Small intestine (tissue), 16 donors: ENCODE measurements at places on chromosomes 13 and 19. TPM values are rescaled to one million over a fixed set of nuclear protein-coding genes. Genes with fewer than 3 reads are reported as not detected.

Gene ZNF331
- 2.2 TPM for polyA plus RNA-seq

Gene CEACAM7
- polyA plus RNA-seq, result not detected

Gene AMER2
- polyA plus RNA-seq, result 0.03 TPM

Gene ZNF304
- 2.8 TPM for polyA plus RNA-seq

- H3K27me3 ChIP-seq, result peaks cover 80% of the 10 kb centered on the region
- no peak overlapping the region for H3K4me3 ChIP-seq
- H3K4me1 ChIP-seq, result no peaks in the 10 kb centered on the region
- H3K36me3 ChIP-seq, result no peaks in the 10 kb centered on the region
These were observed 3.6 kb downstream of the GPR4 start for GRCh38 chr19:45598267-45599001.

GRCh38 chr19:10631874-10632273, 6.5 kb downstream of the SLC44A2 start:
- H3K4me1 ChIP-seq, result no peaks in the 10 kb centered on the region
- no peak overlapping the region for H3K4me3 ChIP-seq
- no peak for DNase-seq

DNA sequence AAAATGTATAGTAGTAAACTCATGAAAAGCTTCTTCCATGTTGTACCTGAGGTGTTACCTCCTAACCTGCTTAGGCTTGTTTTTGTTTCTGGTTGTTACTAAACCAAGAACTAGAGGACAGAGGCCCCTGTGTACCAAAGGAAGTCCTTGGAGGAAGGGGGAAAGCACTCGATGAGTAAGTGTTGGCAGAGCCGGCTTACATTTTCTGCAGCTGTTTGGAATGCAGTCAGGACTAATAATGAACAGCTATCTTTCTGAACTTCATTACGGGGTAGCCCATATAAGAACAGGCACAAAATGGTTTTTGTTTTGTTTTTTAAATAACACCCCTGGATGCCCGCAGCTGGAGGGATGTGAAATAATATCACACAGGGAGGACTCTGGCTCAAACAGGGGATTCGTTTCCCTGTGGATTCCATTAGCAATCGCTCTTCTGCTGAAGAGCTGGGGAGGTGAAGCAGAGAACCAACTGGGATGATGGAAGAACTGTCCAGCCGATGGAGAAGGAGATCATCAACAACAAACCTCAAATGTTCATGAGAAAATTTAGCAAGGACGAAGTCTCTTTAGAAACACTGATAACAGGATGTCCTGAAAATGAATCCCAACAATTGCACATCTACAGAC, 214.2 kb upstream of the MAB21L1 start:
- no peaks in the 10 kb centered on the region for H3K36me3 ChIP-seq
- H3K4me3 ChIP-seq, result no peak overlapping the region
- no peaks in the 10 kb centered on the region for H3K4me1 ChIP-seq

DNA sequence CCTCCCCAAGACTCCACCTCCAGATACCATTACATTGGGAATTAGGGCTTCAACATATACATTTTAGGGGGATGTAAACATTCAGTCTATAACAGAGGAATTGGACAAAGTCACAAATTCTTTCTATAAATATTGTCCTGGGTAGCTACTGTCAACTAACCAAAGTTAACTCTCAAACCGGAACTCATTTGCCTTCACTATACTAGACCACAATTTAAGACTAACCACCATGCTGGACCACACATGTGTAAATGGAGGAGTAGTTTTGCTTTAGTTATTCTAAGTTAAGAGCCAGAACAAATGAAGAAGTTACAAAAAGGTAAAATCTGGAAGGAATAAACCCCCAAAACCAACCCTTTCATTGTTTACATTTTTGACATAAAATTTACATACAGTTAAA, 222.8 kb downstream of the NDFIP2 start:
- no peaks in the 10 kb centered on the region for H3K27me3 ChIP-seq
- no peaks in the 10 kb centered on the region for H3K36me3 ChIP-seq
- H3K4me3 ChIP-seq, result no peak overlapping the region
- no peak overlapping the region for H3K27ac ChIP-seq

GRCh38 chr19:801030-801860, 4.0 kb downstream of the PTBP1 start:
- no peaks in the 10 kb centered on the region for H3K27me3 ChIP-seq
- H3K4me3 ChIP-seq, result peak overlapping the region; percentile 65
- H3K36me3 ChIP-seq, result peaks cover 29% of the 10 kb centered on the region
- H3K4me1 ChIP-seq, result peaks cover 13% of the 10 kb centered on the region
- peak overlapping the region; percentile 47 for H3K27ac ChIP-seq
- peak; percentile 44 for DNase-seq

DNA sequence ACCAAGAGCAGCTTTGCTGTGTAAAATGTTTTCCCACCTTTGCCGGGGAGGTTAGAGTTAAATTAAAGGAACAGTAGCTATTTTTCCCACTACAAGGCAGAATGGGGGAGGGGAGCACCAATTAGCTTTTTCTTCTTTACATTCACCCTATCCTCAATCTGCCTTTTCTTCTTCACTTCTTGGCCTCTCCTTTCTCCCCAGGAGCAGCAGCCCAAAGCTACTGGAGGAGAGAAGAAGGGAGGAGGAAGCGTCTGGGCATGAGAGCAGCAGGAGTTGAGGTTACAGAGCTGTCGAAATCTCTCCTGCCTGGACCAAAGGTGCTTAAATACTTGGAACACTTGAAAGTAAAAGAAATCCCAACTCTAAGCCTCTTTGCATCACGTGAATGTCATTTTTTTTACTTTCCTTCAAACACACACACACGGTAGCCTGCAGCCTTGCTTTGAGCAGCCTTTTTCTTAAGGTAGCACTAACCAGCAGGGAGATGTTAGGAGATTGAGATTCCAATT, 39.0 kb upstream of the WASF3 start:
- no peak for DNase-seq
- no peaks in the 10 kb centered on the region for H3K27me3 ChIP-seq
- H3K4me1 ChIP-seq, result no peaks in the 10 kb centered on the region
- H3K36me3 ChIP-seq, result no peaks in the 10 kb centered on the region

DNA sequence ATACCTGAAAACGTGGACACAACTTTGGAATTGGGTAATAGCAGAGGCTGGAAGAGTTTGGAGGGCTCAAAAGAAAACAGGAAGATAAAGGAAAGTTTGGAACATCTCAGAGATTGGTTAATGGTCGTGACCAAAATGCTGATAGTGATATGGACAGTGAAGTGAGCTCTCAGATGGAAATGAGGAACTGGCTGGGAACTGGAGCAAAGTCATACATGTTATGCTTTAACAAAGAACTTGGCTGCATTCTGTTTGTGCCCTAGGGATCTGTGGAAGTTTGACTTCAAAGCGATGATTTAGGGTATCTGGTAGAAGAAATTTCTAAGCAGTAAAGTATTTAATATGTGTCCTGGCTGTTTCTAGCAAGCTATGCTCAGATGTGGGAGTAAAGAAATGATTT, 136.2 kb downstream of the DNAJC3 start:
- peaks cover 4% of the 10 kb centered on the region for H3K27me3 ChIP-seq
- no peaks in the 10 kb centered on the region for H3K36me3 ChIP-seq
- H3K4me3 ChIP-seq, result no peak overlapping the region
- no peak overlapping the region for H3K27ac ChIP-seq
- H3K4me1 ChIP-seq, result no peaks in the 10 kb centered on the region
- no peak for DNase-seq

DNA sequence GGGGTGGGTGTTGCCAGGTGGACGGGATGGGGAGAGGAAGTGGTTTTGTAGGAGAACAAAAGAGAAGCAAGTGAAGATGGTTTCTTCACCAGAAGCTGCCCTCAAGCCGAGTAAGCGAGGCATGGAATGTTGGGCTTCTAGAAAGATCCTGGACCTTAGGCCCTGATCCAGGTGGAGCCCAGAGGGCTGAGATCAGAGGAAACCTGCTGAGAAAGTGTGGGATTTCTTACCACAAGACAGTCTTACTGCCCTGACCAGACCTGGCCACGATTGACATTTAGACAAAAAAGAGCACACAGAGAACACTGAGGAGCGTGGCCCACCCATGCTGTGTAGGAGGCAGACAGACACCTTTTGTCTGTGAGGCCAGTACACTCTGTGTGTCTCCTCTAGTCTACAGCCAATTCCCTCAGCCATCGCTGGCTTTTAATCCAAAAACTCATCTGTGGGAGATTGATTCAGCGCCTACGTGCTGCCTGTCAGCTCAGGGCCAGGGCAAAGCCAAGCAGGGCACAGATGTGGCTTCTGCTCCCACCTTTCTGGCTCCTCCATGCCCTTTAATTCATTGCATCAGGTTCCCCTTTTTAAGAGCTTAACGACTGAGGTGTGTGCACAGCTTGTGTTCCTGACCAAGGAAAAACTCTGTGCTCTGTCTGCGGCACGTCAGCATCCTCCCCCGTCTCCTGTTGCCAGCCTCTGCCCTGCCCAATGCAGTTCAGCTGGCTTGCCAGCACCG, 123.3 kb downstream of the AKAP11 start:
- DNase-seq, result no peak
- no peaks in the 10 kb centered on the region for H3K36me3 ChIP-seq
- H3K27me3 ChIP-seq, result no peaks in the 10 kb centered on the region
- no peaks in the 10 kb centered on the region for H3K4me1 ChIP-seq
- no peak overlapping the region for H3K4me3 ChIP-seq

DNA sequence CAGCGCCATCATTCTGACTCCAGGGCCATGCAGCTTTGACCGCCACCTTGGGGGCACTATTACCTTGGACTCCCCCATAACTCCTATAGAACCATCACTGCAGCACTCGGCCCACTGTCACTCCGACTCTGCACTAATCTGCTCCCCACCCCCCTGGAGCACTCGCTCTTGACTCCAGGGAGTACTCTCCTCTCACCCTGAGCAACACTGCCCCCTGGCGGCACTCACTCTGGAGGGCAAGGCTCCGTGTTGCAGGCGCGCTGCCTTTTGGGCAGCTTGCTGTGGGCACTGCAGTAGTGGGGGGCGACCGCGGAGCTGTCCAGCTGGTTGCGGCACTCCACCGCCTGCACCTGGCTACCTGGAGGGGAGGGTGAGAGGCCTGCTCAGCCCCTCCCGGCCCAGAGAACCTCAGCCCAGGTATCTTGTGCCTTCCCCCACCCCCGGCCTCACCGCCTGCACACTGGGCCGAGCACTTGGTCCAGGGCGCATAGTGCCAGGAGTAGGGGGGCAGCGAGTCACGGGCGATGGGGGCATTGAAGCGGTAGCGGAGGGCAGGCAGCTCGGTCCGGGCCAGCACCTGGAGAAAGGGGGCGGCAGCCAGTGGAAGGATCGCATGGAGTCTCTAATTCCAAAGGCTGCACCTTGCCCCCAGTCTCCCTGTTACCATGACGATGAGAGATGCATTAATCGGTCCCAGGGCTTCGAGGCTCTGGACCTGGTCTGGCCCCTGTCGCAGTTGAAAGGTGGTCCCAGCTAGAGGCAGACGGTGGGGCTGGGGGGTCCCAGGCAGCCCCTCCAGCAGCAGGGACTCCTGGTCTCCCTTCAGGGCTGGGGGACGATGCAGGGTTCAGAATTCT, 8.9 kb upstream of the MYO1F start:
- peak; percentile 51 for DNase-seq
- no peak overlapping the region for H3K27ac ChIP-seq
- H3K27me3 ChIP-seq, result no peaks in the 10 kb centered on the region
- no peaks in the 10 kb centered on the region for H3K4me1 ChIP-seq

DNA sequence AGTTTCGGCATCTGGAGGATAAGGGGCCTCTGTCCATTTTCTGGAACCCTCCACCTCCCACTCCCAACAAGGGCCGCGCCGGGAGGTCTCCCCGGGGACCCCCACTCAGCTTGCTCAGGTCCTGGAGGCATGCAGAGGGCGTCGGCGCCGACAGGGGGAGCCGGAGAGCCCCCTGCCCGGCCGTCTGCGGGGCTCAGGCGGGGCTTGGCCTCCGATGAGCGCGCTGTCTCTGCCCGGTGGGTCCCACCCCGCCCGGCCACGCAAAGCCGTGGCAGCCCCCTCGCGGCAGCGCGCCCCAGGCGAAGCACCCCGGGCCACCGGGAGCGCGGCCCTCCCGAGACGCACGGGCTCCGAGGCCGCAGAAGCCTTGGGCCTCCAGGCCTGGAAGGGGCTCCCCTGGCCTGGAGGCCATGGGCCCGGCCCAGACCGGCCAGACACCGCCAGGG, 149.7 kb upstream of the ZNF536 start:
- no peak for DNase-seq
- H3K36me3 ChIP-seq, result no peaks in the 10 kb centered on the region
- peaks cover 12% of the 10 kb centered on the region for H3K27me3 ChIP-seq
- no peak overlapping the region for H3K27ac ChIP-seq
